ENCODE measurements at places on chromosomes 12 and 14.

- DNase-seq, result no peak
These were observed 6.2 kb upstream of the TCP11L2 start for GRCh38 chr12:106296179-106296877.

- no peak for DNase-seq
These were observed 7.6 kb downstream of the SERPINA11 start for GRCh38 chr14:94445003-94445402.

DNA sequence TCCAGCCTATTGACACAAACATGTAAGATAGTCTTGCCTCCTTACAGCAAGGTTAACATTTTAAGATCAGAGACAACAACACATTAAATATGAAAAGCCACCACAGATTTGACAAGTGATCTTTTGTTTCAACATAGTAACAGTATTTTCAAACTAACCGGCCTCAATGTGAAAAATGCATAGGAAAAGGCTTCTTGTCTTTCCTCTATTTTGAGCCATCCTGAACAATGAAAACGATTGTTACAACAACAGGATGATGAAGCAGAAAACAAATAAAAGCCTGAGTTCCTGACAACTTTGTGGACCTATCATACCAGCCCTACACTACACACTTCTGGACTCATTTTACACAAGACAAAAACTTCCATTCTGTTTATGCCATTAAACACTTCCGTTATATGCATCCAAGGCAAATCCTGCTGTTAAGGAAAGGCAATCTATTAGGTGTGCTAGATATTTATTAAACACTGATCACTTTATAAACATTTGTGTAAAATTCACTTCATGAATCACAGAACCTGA, 37.3 kb downstream of the BAZ1A start:
- DNase-seq, result no peak

GRCh38 chr12:48965298-48965838, 6.2 kb downstream of the WNT10B start:
- DNase-seq, result no peak

DNA sequence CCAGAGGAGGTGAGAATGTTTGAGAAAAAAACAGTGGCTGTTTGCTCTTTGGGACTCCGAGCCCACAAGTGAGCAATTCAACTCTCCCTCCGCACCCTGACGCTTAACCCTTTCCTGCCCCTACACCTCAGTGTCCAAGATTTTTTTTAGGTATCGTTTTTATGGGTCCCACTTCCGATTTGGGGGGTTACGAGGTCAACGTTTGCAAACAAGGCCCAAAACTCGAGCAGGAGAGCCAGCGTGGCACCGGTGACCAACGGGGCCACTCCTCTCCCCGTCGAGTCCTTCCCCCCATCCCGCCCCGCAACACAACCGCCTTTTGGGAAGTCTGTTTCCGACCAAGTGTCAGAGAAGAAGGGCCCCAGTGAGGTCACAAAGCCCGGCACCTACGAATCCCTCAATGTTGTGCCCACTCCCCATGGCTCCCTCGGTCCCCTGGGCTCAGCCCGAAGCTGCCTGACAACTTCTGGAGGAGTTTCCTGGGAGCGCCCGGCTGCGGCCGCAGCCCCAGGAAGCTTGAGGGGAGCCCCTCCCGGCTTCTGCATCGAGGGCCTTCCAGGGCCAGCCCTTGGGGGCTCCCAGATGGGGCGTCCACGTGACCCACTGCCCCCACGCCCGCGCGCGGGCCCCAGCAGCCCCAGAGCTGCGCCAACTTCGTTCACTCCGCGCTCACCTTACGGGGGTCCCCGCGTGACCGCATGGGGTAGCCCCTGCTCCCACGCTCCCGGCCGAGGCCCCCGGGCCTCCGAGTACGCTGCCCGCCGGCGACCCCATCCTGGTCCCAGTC, 1.2 kb downstream of the CDK2AP1 start:
- no peak for DNase-seq

DNA sequence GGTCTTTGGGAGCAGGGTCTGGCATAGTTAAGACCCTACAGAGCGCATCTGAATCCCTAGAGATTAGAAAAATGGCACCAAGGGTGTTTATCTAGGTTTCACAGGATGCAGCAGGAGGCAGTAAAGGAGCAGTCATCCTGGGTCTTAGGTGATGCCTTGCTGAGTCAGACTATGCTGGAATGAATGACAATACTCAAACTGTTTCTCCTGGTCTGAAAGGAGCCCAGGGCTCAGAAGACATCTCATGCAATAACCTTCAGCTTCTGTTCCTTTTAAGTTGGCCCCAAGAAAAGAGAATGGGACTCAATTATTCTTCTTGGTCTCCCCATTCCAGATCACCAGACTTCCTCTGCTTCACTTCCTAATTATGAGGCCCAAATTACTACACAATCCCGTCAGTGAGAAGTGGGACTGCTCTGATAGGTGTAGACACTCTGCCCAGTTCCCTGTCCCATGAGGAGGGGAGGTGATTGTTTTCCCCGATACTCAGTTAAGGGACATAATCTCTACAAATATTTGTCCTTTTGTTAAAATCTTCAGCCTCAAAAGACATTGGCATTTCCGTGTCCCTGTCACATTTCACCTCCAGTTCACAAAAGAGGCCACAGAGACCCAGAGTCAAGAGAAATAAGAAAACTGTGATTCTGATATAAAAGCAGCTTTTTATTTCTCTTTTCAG, 14.8 kb upstream of the APOF start:
- DNase-seq, result no peak
